ENCODE measurements at places on chromosomes 3 and 15.
A peak's percentile ranks its signal among the peaks of the same experiment; 100 is the strongest.

- DNase-seq: peak; percentile 85
Observed at GRCh38 chr15:48693484-48693883, 48.0 kb upstream of the FBN1 start.

DNA sequence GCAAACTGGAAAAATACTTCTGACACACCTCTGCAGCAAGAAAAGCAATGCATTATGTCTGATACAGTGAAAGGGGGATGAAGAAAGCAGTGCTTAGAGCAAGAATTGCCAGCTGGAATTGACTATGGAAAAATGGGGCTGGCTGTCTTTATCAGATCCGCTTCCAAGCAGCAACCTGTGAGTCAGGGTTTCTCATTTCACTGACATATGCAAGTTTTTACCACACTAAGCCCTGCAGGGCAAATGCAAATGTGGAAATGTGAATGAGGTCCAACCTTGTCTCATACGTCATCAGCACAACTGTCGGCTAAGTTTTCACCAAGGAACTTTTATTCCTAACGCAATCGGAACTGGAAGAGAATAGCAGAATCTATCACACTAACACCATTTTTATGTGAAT lies 172.5 kb upstream of the GADL1 start:
- peak; percentile 98 for DNase-seq

GRCh38 chr15:40481341-40482074 lies 10.7 kb downstream of the CHST14 start:
- DNase-seq: peak; percentile 8

- peak; percentile 84 for DNase-seq
Observed at GRCh38 chr3:111761309-111761795, 97.7 kb upstream of the PHLDB2 start.

DNA sequence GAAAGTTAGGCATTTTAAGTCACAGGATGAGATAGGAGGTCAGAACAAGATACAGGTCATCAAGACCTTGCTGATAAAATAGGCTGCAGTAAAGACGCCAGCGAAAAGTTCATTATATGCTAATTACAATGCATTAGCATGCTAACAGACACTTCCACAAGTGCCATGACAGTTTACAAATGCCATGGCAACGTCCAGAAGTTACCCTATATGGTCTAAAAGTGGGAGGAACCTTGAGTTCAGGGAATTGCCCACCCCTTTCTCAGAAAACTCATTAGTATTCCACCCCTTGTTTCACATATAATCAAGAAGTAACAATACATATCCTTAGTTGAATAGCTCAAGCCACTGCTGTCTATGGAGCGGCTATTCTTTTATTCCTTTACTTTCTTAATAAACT lies 92.7 kb upstream of the PLXND1 start:
- no peak for DNase-seq

GRCh38 chr15:71746719-71747118 lies 63.6 kb upstream of the NR2E3 start:
- no peak for DNase-seq

GRCh38 chr3:49133226-49133951 lies 539 bp upstream of the LAMB2 start:
- peak; percentile 95 for DNase-seq

- DNase-seq: peak; percentile 91
Observed at GRCh38 chr15:29278436-29279105, 8.9 kb upstream of the NSMCE3 start.

DNA sequence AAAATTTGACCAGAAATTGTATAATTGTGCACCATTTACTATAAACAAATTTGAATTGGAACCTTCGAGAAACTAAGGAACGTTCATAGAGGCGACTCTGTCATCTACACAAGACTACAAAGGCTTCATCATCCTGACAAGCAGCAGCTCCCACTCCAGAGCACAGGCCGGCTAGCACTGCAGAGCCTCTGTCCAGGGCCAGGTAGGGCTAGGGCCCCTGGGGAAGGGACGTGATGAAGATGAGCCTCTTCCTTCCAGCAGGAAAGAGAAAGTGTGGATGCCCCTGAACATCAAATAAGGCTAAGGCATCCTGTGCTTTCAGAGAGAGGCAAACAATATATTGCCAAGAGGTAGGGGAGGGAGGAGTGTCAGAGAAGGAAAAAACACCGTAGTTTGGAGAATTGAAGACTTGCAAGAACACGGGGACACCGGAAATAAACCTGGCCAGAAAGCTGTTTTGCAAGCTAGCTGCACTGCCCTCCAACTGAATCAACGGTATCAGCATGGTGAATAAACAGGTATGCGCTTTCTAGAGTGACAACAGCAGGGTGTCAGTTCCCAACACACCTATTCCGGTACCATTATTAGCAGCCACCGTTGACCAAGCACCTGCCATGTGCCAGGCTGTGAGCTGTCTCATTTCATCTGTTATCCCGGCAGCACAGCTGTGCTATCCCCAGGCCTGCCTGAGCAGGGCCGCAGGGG lies 12.4 kb downstream of the XXYLT1 start:
- DNase-seq: no peak

DNA sequence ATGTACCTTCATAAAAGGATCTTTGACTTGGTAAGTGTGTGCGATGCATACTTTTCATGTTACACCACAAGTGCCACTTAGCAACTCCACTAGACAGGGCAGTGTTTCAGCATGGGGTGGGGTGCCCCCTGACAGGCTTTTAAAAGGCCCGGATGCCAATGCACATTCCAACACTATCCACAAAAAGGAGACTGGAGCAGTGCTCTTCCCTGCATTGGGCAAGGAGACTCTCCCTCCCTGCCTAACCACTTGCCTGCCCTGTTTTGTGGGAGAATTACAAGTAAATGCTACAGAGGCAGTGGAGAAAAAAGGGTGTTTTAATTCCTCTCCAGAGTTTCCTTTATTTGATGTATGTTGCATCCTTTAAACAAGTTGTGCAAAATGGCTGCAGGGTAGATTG lies 1.7 kb upstream of the RARB start:
- DNase-seq: no peak

DNA sequence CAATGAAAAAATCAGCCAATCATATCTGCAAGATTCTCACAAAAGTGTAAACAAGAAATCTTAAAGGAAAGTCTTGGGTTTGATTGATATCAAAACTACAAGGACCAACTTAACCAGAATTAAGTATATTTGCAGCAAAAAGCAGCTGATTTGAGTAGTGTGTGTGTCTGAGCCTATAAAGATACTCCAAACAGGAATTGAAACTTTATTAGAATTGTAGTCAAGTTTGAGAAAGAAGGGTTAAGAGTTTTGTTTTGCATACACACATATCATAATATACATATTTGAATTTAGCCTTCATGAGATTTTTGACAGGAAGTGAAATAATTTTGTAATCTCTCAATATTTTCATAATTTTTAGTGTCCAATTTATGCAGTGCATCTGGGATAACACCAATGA lies 300.1 kb downstream of the NAALADL2 start:
- no peak for DNase-seq

GRCh38 chr15:67125589-67126502 lies 60.4 kb downstream of the SMAD3 start:
- DNase-seq: peak; percentile 98

GRCh38 chr3:150771600-150771999 lies 8.6 kb upstream of the SIAH2 start:
- no peak for DNase-seq

DNA sequence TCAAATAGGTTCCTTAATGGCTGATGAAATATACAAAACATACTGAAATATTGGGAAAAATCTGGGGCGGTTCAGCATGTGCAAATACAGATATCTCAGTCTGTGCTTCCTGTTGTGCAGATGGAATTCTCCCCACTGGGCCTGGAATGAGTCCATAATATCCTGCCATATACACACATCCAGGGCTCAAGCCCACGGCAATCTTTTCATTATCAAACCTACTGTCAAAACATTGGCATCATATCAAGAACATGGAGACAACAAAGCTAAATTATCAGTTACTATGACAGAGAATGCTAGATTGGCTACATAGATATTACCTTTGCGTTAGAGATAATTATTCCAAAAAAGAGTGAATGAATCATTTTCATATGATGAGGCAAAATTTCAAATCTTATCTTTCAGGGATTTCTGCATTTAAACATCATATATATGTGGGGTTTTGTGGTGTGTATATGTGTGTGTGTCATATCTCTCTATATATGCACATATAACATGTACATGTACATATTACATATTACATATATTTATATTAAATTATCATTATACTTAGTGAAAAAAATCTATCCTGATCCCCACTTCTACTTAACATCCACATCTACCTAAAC lies 713.3 kb downstream of the GBE1 start:
- no peak for DNase-seq

DNA sequence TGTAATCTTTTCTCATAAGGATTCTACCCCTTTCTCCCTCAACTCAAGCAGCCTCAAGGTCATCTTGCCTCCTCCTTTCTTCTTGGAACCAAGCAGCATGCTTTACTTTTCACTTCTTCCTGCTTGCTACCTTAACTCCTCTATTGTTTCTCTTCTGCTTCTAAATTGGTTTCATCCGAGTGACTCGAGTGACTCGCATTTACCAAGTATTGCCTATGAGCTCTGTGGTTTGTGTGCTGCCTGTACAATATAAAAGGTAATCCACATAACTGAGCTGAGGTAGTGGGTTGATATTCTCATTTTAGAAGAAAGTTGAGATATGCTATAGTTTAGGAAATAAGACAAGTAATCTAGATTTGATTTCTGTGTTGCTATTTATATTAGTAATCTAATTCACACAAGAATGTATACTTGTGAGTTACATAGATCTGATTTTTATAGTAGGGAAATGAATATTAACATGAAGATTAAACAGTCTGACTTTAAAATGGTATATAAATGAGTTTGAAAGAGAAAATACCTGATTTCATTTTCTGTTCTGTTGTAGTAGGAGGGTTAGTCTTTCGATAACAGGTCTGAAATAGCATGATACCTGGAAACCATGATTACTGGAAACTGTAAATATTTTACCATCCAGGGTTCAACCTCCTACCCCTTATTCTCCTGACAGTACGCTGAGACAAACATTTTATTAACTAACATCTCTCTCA lies 5.5 kb downstream of the HHLA2 start:
- DNase-seq: peak; percentile 8

- DNase-seq: no peak
Observed at GRCh38 chr15:101438482-101439284, 50.8 kb downstream of the PCSK6 start.

- no peak for DNase-seq
Observed at GRCh38 chr15:34329006-34329405, 8.6 kb downstream of the SLC12A6 start.

DNA sequence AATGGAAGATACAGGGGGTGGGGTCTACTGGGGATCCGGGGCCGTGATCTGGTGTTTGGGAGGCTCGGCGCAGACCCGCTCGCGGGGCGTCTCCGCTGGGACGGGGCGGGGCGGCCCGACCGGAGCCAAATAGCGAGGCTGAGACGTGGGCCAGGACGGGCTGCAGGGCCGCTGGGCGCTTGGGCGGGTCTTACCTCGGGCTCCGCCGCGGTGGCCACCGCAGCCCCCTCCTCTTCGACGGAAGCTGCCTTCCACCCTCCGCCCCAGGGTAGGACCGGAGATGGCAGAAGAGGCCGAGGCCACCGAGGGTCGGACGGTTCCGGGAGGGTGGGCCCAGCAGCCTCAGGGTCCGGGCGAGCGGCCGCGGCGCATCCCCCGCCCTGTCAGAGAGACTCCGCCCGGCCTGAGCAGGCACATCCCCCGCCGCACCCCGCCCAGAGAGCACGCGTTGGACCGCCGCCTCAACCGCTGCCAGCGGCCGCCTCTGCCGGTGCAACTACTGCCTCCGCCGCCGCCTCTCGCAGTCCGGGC lies 399 bp downstream of the MYO9A start:
- peak; percentile 95 for DNase-seq

GRCh38 chr15:98231696-98232440 lies 271.4 kb downstream of the ARRDC4 start:
- peak; percentile 23 for DNase-seq

DNA sequence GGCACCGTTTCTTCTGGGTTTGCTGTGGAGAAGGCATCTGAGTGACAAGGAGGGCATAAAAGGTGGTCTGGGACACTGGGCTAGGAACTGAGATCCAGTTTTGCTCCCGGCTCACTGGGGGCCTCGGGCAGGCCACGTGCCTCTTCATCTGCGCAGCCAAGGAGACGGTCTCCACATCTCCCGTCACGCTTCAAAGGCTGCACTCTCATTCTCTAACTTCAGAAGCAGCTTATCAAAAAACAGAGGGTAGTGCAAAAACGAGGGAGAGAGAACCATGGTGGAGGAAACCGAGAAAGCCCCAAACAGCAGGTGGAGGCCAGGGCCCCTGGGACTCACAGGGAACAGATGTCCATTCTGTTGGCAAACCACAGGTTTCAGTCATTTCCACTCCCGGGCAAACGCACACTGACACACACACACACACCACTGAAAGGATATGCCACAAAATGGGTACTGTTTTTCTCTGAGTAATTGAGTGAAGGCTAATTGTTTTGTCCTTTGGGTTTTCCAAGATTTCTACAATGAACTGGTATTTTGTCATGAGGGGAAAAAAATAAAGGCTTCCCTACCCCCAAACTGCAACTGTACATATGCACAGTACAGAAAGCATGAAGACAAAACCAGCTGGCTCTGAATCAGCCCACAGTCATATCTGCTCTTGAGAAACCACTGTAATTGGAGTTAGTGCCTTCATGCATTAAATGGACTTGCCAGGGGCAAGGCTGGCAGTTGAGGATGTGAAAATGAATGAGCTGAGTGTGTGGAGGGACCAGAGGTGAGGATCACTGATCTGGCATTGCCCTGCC lies 71.9 kb downstream of the MGLL start:
- DNase-seq: peak; percentile 92

GRCh38 chr15:48470096-48470495 lies 138.9 kb downstream of the DUT start:
- no peak for DNase-seq

GRCh38 chr3:41338276-41338675 lies 139.0 kb downstream of the CTNNB1 start:
- DNase-seq: peak; percentile 57

- no peak for DNase-seq
Observed at GRCh38 chr3:187804120-187804744, 59.0 kb upstream of the BCL6 start.

DNA sequence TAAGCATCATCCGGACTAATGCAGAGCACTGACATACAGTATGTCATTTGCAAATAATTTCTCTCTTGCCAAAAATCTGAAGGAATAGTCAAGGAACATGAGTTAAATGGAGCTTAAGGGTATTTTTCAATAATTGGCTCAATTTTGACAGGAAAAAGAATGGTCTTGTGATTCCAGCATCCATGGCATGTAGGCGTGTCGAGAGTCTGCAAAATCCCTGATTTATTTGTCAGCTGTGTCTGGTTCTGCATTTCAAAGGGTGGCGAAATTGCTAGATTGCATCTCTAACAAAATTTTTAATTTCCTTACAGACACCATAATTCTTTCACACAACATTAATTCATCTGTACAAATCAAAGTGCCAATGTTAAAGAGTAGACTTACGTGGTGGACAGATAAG lies 65.4 kb upstream of the TBC1D23 start:
- DNase-seq: no peak

All from GM23248 (cell line).